ENCODE measurements at places on chromosomes 2 and 18.

GRCh38 chr2:231312066-231312465, 83.4 kb upstream of the B3GNT7 start:
- no peak for DNase-seq

GRCh38 chr2:172967036-172967982, 108.3 kb upstream of the MAP3K20 start:
- no peak for DNase-seq

DNA sequence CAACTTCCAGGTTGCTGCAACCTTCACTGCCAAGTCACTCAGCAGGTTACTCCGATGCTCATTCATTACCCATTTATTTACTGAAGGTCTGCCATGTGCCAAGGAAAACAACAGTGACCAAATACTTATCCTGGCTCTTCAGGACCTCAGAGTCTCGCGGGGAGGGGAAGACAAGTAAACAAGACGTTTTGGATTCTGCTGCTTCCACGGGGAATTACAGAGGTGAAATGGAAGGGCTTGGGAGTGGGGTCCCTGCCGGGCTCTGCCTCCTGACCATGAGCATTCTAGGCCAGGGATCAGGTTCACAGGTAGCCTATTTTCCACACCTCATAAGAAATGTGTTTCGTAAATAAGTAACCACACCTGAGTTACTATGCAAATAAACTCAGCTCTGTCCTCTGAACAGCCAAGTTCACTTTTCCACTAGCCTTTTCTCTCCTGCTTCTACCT, 68.1 kb downstream of the CLHC1 start:
- no peak for DNase-seq

DNA sequence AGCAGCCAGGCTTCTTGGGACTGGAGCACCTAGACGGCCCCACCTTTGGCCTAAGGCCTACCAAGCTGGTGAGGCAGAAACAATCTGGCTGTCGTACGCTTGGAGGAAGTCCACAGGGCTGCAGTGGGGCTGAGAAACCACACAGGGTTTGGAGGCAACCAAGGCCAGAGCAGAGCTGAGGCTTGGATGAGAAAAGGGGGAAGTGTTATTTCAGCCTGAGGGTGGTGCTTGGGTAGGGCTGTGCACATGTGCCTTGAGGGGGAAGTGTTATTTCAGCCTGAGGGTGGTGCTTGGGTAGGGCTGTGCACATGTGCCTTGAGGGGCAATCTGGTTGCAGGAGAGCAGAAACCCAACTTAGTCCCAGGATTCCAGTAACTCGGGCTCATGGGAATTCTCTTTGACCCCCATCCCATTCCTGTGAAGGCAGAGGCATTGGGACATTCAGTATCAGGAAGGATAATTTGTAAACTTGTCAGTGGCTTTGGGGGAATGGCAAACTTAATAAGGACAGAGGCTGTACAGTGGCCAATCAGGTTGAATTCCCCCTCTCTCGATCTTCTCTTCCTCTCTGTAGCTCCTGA, 971 bp upstream of the FBXO41 start:
- DNase-seq = no peak

GRCh38 chr2:42298132-42298531, 62.9 kb downstream of the COX7A2L start:
- no peak for DNase-seq

DNA sequence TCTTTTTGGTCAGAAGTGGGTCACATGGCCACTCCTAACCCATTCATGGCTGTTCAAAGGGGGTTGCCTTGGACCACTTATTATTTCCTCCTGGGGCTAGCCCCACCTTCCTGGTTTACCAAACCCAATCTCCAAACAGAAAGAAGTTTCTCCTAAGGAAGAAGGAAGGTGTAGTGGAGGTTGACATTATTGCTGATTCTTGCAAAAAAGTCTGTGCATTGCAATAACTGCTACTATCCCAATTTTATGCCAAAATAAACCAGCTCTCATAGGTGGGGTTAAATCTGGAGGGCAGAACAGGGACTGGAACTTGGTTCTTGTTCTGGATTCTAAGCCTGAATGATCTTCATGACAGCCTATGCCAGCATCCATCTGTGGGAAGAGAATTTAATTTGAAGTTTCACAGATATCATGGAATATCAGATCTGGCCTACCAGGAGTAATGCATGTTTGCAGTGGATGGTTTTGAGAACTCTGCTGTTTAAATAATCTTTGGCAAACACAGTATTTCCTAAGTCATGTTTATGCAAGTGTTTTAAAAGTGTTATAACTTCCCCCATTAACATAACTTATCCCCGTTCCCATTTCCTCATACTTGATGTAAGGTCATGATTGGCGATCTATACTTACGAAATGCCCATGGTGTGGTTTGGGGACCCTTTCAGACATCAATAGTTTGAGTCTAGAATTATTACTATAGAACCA, 11.9 kb downstream of the ANXA4 start:
- no peak for DNase-seq

DNA sequence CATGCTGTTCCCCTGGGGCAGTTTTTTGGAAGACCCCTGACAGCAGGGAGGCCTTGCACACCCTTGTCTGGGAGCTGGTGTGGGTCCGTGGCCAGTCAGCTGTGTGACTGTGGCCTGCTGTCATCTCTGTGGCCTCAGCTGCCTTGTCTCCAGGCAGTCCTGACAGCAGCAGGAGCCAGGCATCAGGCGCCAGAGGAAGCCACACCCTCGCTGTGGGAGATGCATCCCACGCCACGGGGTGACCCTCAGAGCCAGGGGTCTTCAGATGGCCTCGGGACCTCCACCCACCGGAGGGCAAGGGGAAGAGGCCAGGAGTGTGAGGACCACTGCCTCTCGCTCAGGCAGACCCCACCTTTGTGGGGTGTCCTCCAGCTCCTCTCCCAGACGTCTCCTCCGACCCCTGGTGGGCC, 5.0 kb downstream of the BOK start:
- no peak for DNase-seq

DNA sequence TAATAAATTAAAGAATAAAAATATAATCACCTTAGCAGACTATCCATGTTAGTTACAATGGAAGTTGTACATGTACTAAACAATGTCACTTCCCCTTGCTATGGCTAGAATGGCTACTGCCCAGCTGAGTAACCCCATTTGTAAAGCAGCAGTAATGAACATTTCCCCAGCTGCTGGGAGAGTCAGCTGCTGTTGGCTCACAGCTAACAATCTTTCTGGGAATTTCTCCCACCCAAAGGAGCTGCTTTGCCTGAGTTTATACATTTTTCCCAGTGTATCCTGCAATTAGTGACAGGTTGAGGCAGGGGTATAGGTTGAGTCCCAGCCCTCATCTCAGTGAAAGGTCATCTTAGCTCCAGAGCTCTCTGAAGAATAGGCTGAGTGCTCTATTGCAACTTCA, 665.6 kb upstream of the KLHL29 start:
- no peak for DNase-seq

- DNase-seq = no peak
Observed at GRCh38 chr2:236535024-236535423, 34.6 kb upstream of the ACKR3 start.

GRCh38 chr18:28657961-28658360, 481.0 kb upstream of the CDH2 start:
- DNase-seq = no peak

GRCh38 chr2:160687629-160688028, 194.0 kb upstream of the RBMS1 start:
- no peak for DNase-seq

DNA sequence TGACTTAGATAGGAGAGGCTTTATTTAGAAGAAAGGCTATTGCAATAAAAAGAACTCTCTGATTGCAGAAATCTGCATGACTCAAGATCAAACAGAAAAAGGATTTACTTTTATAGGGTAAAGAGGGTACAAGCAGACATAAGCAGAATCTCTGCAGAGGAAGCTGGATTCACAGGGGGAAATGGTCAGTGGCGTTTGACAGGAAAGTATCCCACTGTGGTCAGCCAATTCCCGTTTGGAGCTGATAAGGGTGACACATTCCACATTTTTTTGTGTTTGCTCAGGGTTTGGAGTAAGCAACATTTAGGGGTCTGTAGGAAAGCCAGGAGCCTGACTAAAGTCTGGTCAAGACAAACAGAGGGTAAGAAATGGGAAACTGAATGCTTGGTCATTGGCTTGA, 23.9 kb upstream of the SCYGR5 start:
- DNase-seq = no peak

DNA sequence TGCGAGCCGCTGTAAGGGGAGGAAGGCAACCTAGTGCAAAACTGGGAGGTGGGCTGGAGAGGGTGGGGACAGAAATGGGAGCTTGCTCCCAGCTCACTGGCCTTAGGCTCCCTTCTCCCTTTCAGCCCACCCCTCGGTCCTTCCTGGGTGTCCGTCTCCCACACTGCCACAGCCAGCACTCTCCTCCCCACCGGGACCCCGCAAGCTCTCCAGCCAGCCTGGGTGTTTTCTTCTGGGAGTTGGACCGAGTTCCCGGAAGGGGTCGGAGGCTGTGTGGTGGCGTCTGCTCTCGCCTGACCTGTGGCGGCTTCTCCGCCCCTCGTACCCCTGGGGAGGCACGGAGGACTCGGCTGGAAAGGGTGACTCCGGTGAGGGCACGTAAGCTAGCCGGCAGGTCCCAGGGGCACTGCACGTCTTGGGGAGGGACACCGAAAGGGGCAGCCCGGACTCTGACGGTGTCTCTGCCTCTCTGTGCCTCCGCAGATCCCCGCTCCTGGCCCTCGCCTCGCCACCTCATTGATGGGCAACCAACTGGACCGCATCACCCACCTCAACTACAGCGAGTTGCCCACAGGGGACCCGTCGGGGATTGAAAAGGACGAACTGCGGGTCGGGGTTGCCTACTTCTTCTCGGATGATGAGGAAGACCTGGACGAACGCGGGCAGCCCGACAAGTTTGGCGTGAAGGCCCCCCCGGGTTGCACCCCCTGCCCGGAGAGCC, 1.1 kb downstream of the LRATD1 start:
- DNase-seq = no peak

Measured in activated CD4-positive, alpha-beta T cell treated with anti-CD3 and anti-CD28 coated beads, Interleukin-2, amount 10 ng/mL, durations not matched to agents 7 days and 5 days (primary cell).